ENCODE measurements at places on chromosomes 2 and 18.

- no peak for DNase-seq
These were observed 25.0 kb downstream of the METTL21A start for GRCh38 chr2:207600231-207600630.

- DNase-seq, result no peak
These were observed 40.0 kb downstream of the BCL2L11 start for GRCh38 chr2:111160758-111161157.

DNA sequence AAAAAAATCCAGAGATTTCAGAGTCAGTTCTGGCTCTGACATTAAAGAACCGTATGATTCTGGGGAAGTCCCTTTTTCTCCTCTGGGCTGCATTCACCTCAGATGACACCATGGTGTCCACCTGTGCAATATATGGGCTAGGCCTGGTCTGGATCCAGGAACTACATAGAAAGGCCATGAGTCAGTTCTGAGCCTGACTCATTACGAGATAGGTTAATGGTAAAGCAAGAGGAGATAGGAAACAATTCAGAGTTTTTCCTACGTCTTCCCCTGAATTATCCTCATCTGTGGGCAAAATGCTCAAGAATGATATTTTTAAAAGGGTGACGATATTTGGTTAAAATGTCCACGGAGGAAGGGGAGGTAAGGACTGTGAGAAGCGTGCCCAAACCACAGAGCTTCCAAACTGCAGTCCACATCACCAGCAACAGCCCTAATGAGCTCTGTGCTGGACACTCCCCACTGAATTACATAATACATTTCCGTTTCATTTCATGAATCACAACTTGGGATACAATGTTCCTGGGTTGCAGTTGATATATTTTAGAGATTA is 180.1 kb upstream of the OSR1 start:
- DNase-seq, result no peak

DNA sequence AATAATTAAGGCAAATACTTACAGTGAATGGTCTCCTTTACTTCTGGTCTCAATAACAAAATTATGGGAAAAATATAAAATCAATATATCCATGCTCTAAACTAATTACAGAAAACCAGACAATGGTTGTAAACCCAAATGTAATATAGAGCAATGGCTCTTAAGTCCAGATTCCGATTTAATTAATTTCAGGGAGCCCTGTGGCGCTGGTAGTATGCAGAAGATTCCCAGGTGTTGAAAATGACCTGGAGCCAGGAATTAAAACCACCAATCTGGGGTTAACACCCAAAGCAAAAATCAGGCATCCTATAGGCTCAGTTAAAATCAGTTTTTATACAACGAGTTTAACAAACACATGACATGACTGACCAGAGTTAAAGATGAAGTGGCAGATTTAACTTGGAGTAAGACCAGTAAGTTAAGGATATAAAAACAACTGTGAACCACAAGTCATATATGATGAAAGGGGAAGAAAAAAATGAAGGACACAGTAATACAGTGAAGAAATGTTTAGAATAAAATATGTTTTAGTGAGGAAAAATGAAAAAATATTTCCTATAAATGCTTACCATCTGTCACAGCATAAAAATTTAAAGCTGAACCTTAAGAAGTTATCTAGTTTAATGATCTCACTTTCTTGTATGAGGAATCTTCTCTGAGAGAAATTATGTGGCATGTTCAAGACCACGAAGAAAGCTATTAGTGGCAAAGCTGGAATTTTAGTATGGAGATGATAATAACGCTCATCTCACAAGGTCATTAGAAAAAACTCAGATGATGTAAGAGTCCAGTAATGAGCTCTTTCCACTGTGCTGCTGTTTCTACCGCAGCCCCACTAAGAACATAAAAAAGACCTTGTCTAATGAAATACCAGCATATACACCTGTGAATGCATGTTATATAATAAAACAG is 45.8 kb upstream of the FLACC1 start:
- no peak for DNase-seq
